ENCODE measurements at places on chromosomes 16 and 17. TPM values are rescaled to one million over a fixed set of nuclear protein-coding genes. Genes with fewer than 3 reads are reported as not detected.

- DNase-seq, result peak; percentile 72
These were observed 24.5 kb downstream of the RCVRN start for GRCh38 chr17:9880582-9880999.

- no peak for DNase-seq
These were observed 104.2 kb downstream of the ADCY9 start for GRCh38 chr16:4011940-4012629.

DNA sequence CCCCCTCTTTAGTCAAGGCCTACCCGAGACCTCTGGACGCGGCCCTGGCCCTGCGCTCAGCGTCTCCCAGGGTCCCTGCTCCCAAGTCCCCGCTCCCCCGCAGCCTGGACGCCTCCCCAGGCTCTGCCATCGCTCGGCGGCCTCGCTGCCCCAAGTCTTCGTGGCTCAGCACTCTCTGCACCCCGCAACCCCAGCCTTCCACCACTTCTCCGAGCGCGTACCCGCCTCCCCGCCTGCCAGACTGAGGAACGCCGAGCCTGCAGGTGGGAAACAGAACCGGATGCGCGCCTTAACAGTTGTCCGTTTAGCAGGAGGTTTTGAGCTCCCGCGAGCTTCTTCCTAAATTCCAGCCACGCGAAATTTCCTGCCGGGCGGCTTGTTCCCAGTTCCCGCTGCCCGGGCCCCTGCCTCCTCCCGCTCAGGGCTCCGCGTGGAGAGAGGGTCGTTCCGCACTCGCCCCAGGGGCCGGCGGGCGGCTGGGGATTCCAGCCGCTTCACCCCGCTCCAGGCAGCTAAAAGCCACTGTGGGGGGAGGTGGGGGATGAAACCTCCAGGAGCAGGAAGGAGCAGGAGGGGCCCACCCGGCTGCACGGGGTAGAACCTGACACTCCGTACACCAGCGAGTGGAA is 87.7 kb downstream of the KCNJ12 start:
- DNase-seq, result no peak

DNA sequence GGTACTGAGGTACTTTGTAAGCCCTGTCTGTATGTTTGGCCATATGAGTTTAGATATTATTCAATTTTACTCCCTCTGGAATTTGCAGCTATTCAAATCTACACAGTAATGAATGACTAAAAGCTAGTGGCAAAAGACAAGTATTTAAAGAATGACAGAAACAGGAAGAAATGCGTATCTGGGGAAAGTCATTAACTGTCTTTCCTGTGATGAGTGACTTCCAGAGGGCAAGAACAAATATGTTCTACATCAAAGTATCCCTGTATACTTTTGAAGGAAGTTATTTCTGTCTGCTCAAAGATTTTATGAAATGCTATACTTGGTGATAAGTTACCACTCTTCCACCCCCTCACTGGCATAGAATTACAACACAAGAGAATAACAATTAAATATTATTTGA is 489.3 kb upstream of the SOX9 start:
- no peak for DNase-seq

- DNase-seq, result no peak
These were observed 17.1 kb downstream of the PLK1 start for GRCh38 chr16:23695756-23696155.

DNA sequence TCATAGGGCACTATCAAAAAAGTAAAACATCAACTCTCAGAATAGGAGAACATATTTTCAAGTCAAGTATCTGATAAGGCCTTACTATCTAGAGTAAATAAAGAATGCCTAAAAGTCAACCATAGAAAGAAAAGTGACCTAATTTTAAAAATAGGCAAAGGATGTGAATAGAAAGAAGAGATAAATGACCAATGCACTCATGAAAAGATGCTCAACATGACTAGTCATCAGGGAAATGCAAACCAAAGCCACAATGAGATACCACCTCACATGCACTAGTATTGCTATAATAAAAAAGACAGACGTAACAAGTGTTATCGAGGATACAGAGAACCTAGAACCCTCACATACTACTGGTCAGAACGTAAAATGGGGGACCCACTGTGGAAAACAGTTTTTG is 90.8 kb downstream of the DYNLRB2 start:
- DNase-seq, result no peak

GRCh38 chr16:8108991-8109509 is 481.3 kb downstream of the TMEM114 start:
- no peak for DNase-seq

- peak; percentile 47 for DNase-seq
These were observed 39.0 kb downstream of the SMURF2 start for GRCh38 chr17:64622931-64623654.

- DNase-seq, result no peak
These were observed 3.4 kb upstream of the MMD start for GRCh38 chr17:55424893-55425540.

- no peak for DNase-seq
These were observed 264.0 kb upstream of the CCL2 start for GRCh38 chr17:33990943-33991706.

DNA sequence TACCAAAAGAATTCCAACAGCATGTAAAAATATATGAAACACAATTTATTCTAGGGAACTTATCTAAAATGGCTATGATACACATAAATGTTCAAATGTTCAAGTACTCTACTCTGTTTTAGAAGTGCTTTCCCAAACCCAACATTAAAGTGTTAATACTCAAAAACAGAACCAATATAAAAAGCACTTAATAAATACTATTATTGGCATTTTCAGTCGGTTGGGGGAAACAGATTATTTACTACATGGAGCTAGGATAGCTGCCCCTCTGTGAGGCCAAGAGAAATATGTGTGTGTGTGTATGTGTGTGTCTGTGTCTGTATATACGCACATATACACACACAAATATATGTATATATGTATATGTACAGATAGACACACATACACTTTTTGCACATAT is 32.1 kb upstream of the BRIP1 start:
- DNase-seq, result no peak

- no peak for DNase-seq
These were observed 340.7 kb downstream of the SNX29 start for GRCh38 chr16:12317121-12317810.

- DNase-seq, result no peak
These were observed 130.3 kb downstream of the SKAP1 start for GRCh38 chr17:48299760-48300159.

The GNG13 gene
- total RNA-seq, result not detected

The RNF222 gene
- 0.14 TPM for total RNA-seq

The NECAB2 gene
- not detected for total RNA-seq

The RASL10B gene
- 2.9 TPM for total RNA-seq

The KRTAP16-1 gene
- total RNA-seq, result not detected

Data from kidney epithelial cell (primary cell).